Neural crest cell (in vitro differentiated cells): ENCODE measurements at places on chromosomes 7 and 10. TPM values are rescaled to one million over a fixed set of nuclear protein-coding genes. Genes with fewer than 3 reads are reported as not detected.

DNA sequence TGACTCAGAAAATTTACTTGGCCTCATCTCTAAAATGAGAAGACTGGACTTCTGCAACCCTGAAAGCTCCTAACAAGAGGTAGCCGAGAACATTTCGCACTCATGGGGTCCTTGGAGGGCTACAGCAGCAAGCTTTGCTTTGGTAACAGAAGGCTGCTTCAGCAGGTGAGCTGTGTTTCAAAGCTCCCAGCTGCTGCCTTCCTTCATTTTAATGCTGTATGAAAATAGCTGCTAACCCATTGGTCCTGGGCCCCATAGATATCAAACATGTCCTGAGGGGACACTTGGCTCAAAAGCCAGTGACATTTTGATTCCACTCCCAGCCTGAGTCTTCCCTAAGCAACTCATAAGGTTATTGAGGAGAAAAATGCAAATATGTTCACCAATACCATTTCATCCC is 14.3 kb upstream of the MALSU1 start:
- H3K4me3 ChIP-seq = no peak overlapping the region
- no peak for DNase-seq
- no peaks in the 10 kb centered on the region for H3K27me3 ChIP-seq
- no peaks in the 10 kb centered on the region for H3K4me1 ChIP-seq
- H3K36me3 ChIP-seq = no peaks in the 10 kb centered on the region

DNA sequence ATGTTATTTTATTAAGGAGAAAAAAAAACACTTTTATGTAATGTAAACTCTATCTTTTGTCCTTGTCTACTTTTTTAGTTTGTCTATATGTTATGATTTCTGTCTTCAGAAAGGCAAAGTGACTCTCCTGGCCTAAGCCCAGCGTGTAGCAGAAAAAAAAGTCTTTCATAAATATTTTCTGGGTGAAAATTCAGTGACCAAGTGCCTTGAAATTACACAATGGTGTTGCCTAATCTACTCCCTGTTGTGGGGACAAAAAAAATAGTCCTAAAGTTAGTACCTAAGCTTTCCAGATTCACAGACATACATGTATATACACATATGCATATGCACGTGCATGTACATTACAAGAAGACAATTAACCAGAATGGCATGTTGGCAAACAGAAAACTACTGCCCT is 1257.8 kb upstream of the SORCS1 start:
- H3K36me3 ChIP-seq = no peaks in the 10 kb centered on the region
- no peak for DNase-seq
- H3K27me3 ChIP-seq = no peaks in the 10 kb centered on the region
- H3K4me3 ChIP-seq = no peak overlapping the region

- no peak for DNase-seq
- no peaks in the 10 kb centered on the region for H3K36me3 ChIP-seq
- no peaks in the 10 kb centered on the region for H3K27me3 ChIP-seq
- H3K27ac ChIP-seq = no peak overlapping the region
Measured at GRCh38 chr10:27450225-27450624, 53.9 kb upstream of the RAB18 start.

DNA sequence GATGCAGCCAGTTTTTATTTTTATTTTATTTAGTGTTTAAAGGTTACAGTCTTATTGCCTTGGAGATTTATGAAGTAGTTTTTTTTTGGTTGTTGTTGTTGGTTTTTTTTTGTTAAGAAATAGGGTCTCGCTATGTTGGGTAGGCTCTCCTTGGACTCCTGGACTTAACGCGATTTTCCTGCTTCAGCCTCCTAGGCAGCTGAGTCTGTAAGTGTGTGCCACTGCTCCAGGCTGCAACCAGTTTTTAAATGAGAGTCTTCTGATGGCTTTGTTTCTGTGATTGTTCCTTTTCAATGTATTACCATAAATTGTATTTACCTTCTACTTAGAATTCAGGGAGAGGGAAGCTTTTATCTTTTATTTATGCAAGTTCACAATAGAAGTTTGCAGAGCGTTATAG is 62.8 kb downstream of the BICC1 start:
- no peaks in the 10 kb centered on the region for H3K27me3 ChIP-seq
- H3K4me1 ChIP-seq = peaks cover 18% of the 10 kb centered on the region
- H3K36me3 ChIP-seq = peaks cover 10% of the 10 kb centered on the region
- H3K27ac ChIP-seq = no peak overlapping the region
- no peak overlapping the region for H3K4me3 ChIP-seq
- DNase-seq = no peak

- H3K36me3 ChIP-seq = peaks cover 28% of the 10 kb centered on the region
- peaks cover 23% of the 10 kb centered on the region for H3K4me1 ChIP-seq
- H3K27me3 ChIP-seq = no peaks in the 10 kb centered on the region
- DNase-seq = no peak
- H3K4me3 ChIP-seq = no peak overlapping the region
Measured at GRCh38 chr7:39758234-39758970, 135.0 kb downstream of the RALA start.

GRCh38 chr10:58894929-58895328 is 281.5 kb upstream of the PHYHIPL start:
- peaks cover 5% of the 10 kb centered on the region for H3K27me3 ChIP-seq
- H3K4me3 ChIP-seq = no peak overlapping the region
- H3K4me1 ChIP-seq = no peaks in the 10 kb centered on the region
- H3K36me3 ChIP-seq = no peaks in the 10 kb centered on the region

GRCh38 chr7:90271753-90272152 is 26.8 kb downstream of the CFAP69 start:
- H3K27ac ChIP-seq = no peak overlapping the region
- H3K4me1 ChIP-seq = no peaks in the 10 kb centered on the region
- no peak overlapping the region for H3K4me3 ChIP-seq
- H3K36me3 ChIP-seq = no peaks in the 10 kb centered on the region
- no peaks in the 10 kb centered on the region for H3K27me3 ChIP-seq
- DNase-seq = no peak

GRCh38 chr7:1818575-1819258 is 148.6 kb downstream of the ELFN1 start:
- no peak for DNase-seq
- H3K36me3 ChIP-seq = no peaks in the 10 kb centered on the region
- no peaks in the 10 kb centered on the region for H3K27me3 ChIP-seq
- no peak overlapping the region for H3K4me3 ChIP-seq
- H3K27ac ChIP-seq = peak overlapping the region; percentile 57

GRCh38 chr7:27155816-27156507 is 513 bp downstream of the HOXA7 start:
- peak overlapping the region; percentile 95 for H3K4me3 ChIP-seq
- DNase-seq = no peak
- peaks cover 6% of the 10 kb centered on the region for H3K36me3 ChIP-seq
- H3K4me1 ChIP-seq = peaks cover 30% of the 10 kb centered on the region
- peaks cover 98% of the 10 kb centered on the region for H3K27me3 ChIP-seq

GRCh38 chr7:151795168-151795811 is 81.6 kb downstream of the PRKAG2 start:
- no peak overlapping the region for H3K4me3 ChIP-seq
- H3K4me1 ChIP-seq = peaks cover 28% of the 10 kb centered on the region
- no peaks in the 10 kb centered on the region for H3K27me3 ChIP-seq
- peak overlapping the region; percentile 62 for H3K27ac ChIP-seq
- H3K36me3 ChIP-seq = no peaks in the 10 kb centered on the region

DNA sequence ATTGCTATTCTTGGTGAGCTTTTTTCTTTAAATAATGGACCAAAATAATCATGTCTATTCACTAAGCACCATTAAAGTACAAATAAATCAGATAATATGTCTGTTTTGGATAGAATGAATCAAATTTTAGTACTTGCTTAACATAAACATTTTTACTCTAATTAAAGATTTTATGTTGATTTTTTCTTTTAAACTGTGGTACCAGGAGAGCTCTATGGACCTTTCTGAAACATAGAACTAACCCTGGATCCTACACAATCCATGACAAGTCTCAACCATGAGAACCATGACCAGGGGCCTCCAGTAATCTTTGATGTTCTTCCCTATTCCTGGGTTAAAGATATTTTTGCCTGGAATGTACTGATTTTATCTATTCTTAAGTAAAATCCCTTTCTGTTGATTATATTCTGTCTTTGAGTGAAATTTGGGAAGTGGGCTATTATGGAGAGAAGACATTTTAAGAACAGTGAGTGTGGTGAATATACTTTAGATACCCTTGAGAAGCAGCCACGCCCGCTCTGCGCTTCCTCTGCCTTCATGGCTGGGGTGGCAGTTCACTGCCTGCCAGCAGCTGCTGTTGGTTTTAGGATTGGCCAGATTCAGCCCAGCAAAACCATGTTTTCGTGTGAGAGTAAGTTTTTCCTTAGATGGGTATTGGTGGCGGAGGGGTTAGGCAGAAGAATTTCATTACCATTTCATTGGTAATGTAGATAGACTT is 42.2 kb upstream of the BHLHA15 start:
- H3K36me3 ChIP-seq = no peaks in the 10 kb centered on the region
- H3K27ac ChIP-seq = no peak overlapping the region
- DNase-seq = no peak

- peaks cover 26% of the 10 kb centered on the region for H3K4me1 ChIP-seq
- H3K4me3 ChIP-seq = no peak overlapping the region
- DNase-seq = peak; percentile 12
- H3K36me3 ChIP-seq = peaks cover 15% of the 10 kb centered on the region
- H3K27ac ChIP-seq = peak overlapping the region; percentile 85
- H3K27me3 ChIP-seq = no peaks in the 10 kb centered on the region
Measured at GRCh38 chr7:2063563-2064260, 169.0 kb downstream of the MAD1L1 start.

GRCh38 chr10:34134602-34135001 is 680.5 kb downstream of the PARD3 start:
- peaks cover 10% of the 10 kb centered on the region for H3K4me1 ChIP-seq
- peaks cover 11% of the 10 kb centered on the region for H3K36me3 ChIP-seq
- no peak for DNase-seq
- no peak overlapping the region for H3K27ac ChIP-seq
- no peak overlapping the region for H3K4me3 ChIP-seq
- no peaks in the 10 kb centered on the region for H3K27me3 ChIP-seq

DNA sequence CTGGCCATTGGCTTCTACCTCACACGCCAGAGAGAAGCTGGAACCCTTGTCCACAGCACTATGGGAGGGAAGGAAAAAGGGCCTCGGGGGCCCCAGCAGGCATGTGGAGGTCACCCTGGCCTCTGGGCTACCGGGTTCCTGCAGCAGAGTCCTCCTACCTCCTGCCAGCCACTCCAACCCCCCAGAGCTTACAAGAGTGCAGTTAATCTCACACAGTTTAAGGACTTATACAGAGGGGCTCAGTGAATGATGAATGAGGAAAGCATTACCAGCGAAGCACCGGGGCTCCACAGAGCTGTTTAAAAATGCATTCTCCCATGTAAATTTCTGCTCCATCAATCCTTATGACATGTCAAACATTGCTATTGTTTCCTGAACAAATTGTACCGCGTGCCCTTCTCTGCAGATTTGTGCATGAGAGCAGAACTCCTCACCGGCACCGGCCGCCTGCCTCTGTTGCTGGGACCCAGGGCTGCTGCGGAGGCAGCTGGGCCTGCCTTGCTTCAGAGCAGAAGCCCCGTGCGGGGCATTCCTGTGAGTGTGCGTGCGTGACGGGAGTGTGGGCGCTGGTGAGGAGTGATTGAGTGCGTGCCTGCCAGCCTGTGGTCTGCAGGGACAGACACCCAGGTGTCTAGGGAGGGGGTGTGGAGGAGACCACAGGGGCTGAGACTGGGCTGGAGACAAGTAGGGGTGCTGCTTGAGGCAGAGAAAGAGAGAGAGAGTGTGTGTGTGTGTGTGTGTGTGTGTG is 52.8 kb downstream of the C10orf105 start:
- H3K36me3 ChIP-seq = no peaks in the 10 kb centered on the region
- H3K4me1 ChIP-seq = peaks cover 14% of the 10 kb centered on the region
- no peak overlapping the region for H3K4me3 ChIP-seq
- DNase-seq = no peak

DNA sequence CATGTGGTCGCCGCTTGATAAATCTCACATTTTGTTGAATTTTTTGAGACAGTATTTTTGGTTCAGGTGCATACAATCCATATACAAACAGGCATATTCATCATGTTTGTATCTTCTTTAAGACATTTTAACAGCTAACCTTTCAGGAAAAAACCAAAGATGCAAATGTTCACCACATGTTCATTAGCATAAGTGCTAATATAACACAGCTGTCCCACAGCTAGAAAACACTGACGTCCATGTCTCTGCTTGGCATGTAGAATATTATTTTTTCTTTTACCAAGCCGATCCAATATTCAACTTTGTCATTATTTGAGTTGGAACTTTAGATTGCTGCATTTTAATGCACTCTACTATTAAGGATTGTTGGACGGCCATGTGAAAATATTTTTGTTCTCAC is 31.2 kb downstream of the BMPER start:
- no peaks in the 10 kb centered on the region for H3K36me3 ChIP-seq
- no peak overlapping the region for H3K4me3 ChIP-seq
- peaks cover 9% of the 10 kb centered on the region for H3K27me3 ChIP-seq
- H3K4me1 ChIP-seq = peaks cover 6% of the 10 kb centered on the region

DNA sequence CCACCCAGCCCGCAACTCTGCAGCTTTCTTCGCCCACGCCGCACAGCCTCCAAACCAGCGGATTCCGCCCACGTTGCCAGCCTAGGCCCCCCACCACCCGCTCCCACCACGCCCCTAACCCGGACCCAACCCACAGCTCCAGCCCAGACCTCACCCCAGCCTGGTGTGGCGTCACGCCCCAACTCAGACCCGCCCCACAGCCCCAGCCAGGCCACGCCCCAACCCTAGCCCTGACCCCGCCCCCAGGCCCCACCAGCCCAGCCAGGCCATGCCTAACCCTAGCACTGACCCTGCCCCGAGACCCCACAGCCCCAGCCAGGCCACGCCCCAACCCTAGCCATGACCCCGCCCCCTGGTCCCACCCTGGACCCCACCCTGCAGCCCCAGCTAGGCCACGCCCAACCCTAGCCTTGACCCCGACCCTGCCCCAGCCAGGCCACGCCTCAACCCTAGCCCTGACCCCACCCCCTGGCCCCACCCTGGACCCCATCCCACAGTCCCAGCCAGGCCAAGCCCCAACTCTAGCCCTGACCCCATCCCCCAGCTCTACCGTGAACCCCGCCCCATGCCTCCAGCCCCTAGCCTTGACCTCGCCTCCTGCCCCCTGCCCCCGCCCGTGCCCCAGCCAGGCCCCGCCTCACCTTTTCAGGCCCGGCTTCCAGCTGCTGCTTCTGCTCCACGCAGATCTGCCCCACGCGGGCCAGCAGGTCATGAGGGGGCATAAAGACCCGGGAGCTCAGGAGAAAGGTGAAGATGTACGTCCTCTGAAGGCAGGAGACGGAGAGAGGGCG is 64.0 kb downstream of the RASGEF1A start:
- no peak for DNase-seq
- no peak overlapping the region for H3K27ac ChIP-seq
- H3K4me1 ChIP-seq = peaks cover 4% of the 10 kb centered on the region
- H3K36me3 ChIP-seq = no peaks in the 10 kb centered on the region
- no peaks in the 10 kb centered on the region for H3K27me3 ChIP-seq

- DNase-seq = no peak
- H3K4me1 ChIP-seq = no peaks in the 10 kb centered on the region
- no peak overlapping the region for H3K4me3 ChIP-seq
- H3K27ac ChIP-seq = no peak overlapping the region
Measured at GRCh38 chr10:125608474-125608873, 74.5 kb downstream of the TEX36 start.

The SPDYE1 gene
- total RNA-seq = not detected in 2 replicates

The SLC39A12 gene
- total RNA-seq = not detected in 2 replicates

The CXCL12 gene
- 3.6 and 4.0 TPM in 2 replicates for total RNA-seq

The ODAD2 gene
- total RNA-seq = 4.1 and 6.6 TPM in 2 replicates

The DNTT gene
- total RNA-seq = not detected in 2 replicates

The ANXA11 gene
- 25.7 and 36.6 TPM in 2 replicates for total RNA-seq

The HOXA6 gene
- 1.6 and 2.0 TPM in 2 replicates for total RNA-seq

The PTPN20 gene
- not detected in 2 replicates for total RNA-seq

The GPRIN2 gene
- 1.4 and 1.5 TPM in 2 replicates for total RNA-seq

The SFXN2 gene
- total RNA-seq = 36.6 and 38.2 TPM in 2 replicates

The CACNB2 gene
- total RNA-seq = 2.1 and 2.2 TPM in 2 replicates
